Dermis microvascular lymphatic vessel endothelial cell (primary cell): ENCODE measurements at places on chromosomes 1 and 21. TPM values are rescaled to one million over a fixed set of nuclear protein-coding genes. Genes with fewer than 3 reads are reported as not detected.

The LIN28A gene
- not detected in 2 replicates for total RNA-seq

The IRF6 gene
- total RNA-seq: 0.51 and 2.6 TPM in 2 replicates

The UFC1 gene
- 108 and 127 TPM in 2 replicates for total RNA-seq

The CFHR4 gene
- not detected in 2 replicates for total RNA-seq

The FCRL2 gene
- not detected in 2 replicates for total RNA-seq

The TMPRSS3 gene
- under 0.01 TPM in 1 of 2 replicates, not detected in the other for total RNA-seq

The CELA2A gene
- total RNA-seq: not detected in 2 replicates

The LRRC7 gene
- total RNA-seq: 0.13 TPM in 2 replicates

The TMEM54 gene
- 19.8 and 20.1 TPM in 2 replicates for total RNA-seq

The RHOC gene
- 559 and 569 TPM in 2 replicates for total RNA-seq

The GBP7 gene
- not detected in 2 replicates for total RNA-seq

The VSIG8 gene
- not detected in 2 replicates for total RNA-seq

The ZFP69 gene
- 1.4 and 1.5 TPM in 2 replicates for total RNA-seq

The ERICH3 gene
- not detected in 2 replicates for total RNA-seq

The HSPA6 gene
- total RNA-seq: 0.13 and 1.5 TPM in 2 replicates

The OXCT2 gene
- total RNA-seq: 3.6 and 5.9 TPM in 2 replicates

The TIMM17A gene
- total RNA-seq: 43.5 and 57.9 TPM in 2 replicates

The RIPK4 gene
- total RNA-seq: 1.8 and 2.1 TPM in 2 replicates

The LCE1E gene
- total RNA-seq: not detected in 2 replicates

The ZFP69B gene
- 0.77 and 0.89 TPM in 2 replicates for total RNA-seq

The LAPTM5 gene
- 28.6 and 69.4 TPM in 2 replicates for total RNA-seq

The NCF2 gene
- not detected in 2 replicates for total RNA-seq

The PHF13 gene
- total RNA-seq: 7.2 and 10.2 TPM in 2 replicates

The SLC30A10 gene
- not detected in 2 replicates for total RNA-seq

The OR2L2 gene
- not detected in 2 replicates for total RNA-seq

The KCNK2 gene
- under 0.01 and 0.26 TPM in 2 replicates for total RNA-seq

The ANKRD45 gene
- total RNA-seq: 0.13 TPM in 1 of 2 replicates, not detected in the other

The PLCH2 gene
- total RNA-seq: under 0.01 TPM in 2 replicates

The CRB1 gene
- total RNA-seq: under 0.01 TPM in 1 of 2 replicates, not detected in the other

The PRAMEF26 gene
- total RNA-seq: not detected in 2 replicates

The CLEC20A gene
- total RNA-seq: not detected in 2 replicates

The FBLIM1 gene
- 136 and 174 TPM in 2 replicates for total RNA-seq

The OLIG1 gene
- total RNA-seq: not detected in 2 replicates

The DIRAS3 gene
- total RNA-seq: 0.13 and 1.3 TPM in 2 replicates

The FAM72C gene
- total RNA-seq: 0.38 and 0.39 TPM in 2 replicates

The GCSAML gene
- not detected in 2 replicates for total RNA-seq

The ZNF691 gene
- total RNA-seq: 5.3 and 7.5 TPM in 2 replicates

The RHD gene
- total RNA-seq: 0.13 and 0.25 TPM in 2 replicates
